ENCODE measurements at places on chromosomes 11 and 22. TPM values are rescaled to one million over a fixed set of nuclear protein-coding genes. Genes with fewer than 3 reads are reported as not detected.

DNA sequence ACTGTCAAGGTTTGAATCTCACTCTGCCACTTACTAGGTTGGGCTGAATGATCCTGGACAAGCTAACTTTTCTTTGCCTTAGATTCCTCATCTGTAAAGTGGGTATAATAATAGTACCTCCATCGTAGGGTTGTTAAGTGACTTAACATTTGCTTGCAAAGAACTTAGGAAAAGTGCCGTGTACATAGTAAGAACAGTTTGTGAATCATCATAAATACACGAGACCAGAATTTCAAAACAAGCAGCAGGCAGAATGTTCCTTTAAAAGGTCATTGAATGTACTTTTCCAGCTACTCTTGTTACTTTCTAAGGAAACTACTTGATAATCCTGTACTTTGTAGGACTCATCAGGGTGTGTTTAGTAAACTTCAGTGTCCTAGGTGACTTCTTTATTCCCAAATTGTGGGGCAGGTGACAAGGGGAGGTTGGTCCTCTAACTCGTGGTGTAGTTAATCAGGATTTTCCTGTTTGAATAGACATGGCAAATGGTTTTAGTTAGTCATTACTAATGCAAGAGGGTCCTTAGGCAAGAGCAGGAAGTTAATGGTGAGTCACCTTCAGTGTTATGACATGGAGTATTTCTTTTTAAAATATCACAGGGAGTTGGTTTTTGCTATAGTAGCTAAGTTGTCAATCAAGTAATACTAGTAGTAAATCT is 67.9 kb downstream of the YAP1 start:
- no peak for DNase-seq

MTNR1B gene
- not detected for polyA plus RNA-seq

DNA sequence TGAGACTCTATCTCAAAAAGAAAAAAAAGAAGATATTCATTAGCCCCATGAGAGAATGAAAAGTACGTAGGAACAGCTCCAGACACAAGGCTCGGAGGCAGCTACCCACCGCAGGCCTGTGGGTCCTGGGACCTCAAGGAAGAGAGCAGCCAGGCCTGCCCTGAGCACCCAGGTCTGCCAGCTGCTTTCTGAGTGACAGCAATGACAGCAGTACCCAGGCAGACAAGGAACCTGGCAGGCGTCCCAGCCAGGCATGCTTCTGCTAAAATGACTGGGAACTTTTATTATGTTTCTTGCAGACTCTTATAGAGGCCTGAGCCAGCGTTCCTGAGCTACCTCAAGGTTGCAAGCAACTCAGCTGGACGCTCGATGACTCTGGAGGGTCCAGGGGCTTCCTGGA is 31.6 kb downstream of the CPT1A start:
- no peak for DNase-seq

- no peak for DNase-seq
Measured at GRCh38 chr11:10906521-10906920, 48.7 kb upstream of the ZBED5 start.

GRCh38 chr11:44566952-44567875 is 1.8 kb downstream of the CD82 start:
- no peak for DNase-seq

GRCh38 chr11:26618441-26618840 is 46.4 kb upstream of the MUC15 start:
- DNase-seq, result no peak

Measured in immature natural killer cell (primary cell).